ENCODE measurements at places on chromosomes 6 and 20.

DNA sequence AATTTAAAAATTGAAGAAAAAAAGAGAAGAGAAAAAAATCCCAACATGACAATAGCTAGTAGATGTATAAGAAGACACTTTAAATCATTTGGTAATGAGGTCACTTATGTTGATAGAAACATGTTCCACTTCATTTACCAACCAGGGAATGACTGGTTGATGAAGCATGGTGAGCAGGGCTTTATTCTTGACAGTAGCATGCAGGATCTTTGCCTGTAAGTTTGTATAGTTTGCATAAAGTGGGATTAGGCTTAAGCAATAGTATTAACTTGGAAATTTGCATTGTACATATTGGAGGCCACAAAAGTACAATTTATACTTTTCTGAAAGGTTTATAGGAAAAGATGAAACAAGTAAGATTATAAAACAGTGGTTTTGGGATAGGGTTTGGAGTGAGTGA is 67.0 kb downstream of the NOX3 start:
- DNase-seq = peak; percentile 42

DNA sequence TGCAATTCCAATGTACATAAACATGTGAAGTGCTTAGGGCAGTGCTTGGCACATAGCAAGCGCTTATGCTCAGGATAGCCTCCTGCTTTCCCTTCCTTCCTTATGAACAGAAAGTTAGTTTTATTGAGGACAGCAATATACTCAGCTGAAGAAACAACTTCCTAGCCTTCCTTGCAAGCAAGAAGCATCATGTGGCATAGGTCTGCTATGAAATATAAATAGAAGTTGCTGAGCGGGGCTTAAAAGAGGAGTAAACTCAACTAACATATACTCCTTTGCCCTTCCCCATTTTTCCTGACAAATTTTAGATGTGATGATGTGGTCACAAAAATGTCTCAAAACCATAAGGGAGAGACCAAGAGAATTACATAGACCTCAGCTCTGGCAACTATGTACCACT is 98.9 kb downstream of the KIF16B start:
- no peak for DNase-seq

GRCh38 chr6:21593927-21594415 is 420 bp downstream of the SOX4 start:
- no peak for DNase-seq

DNA sequence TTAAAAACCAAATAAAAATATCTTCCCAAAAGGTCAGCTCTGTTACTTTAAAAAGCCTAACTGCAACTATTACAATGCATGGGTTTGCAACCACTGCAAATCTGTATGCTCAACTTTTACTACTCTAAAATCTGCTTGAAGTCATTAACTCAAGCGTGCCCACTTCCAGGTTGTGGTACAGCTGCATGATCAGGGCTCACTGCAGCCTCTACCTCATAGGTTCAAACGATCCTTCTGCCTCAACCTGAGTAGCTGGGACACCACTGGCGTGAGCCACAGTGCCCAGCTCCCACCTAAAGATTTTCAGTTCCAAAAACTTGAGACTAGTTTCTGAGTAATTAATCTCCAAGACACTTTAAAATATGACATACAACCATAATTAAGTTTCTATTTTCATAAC is 8.2 kb downstream of the DIDO1 start:
- DNase-seq = no peak

- DNase-seq = peak; percentile 82
These were observed 121.4 kb downstream of the TBXT start for GRCh38 chr6:166046226-166046625.

GRCh38 chr6:46058951-46059350 is 43.3 kb upstream of the CLIC5 start:
- DNase-seq = no peak

Measured in kidney epithelial cell (primary cell).